ENCODE measurements at places on chromosomes 3 and 15.

DNA sequence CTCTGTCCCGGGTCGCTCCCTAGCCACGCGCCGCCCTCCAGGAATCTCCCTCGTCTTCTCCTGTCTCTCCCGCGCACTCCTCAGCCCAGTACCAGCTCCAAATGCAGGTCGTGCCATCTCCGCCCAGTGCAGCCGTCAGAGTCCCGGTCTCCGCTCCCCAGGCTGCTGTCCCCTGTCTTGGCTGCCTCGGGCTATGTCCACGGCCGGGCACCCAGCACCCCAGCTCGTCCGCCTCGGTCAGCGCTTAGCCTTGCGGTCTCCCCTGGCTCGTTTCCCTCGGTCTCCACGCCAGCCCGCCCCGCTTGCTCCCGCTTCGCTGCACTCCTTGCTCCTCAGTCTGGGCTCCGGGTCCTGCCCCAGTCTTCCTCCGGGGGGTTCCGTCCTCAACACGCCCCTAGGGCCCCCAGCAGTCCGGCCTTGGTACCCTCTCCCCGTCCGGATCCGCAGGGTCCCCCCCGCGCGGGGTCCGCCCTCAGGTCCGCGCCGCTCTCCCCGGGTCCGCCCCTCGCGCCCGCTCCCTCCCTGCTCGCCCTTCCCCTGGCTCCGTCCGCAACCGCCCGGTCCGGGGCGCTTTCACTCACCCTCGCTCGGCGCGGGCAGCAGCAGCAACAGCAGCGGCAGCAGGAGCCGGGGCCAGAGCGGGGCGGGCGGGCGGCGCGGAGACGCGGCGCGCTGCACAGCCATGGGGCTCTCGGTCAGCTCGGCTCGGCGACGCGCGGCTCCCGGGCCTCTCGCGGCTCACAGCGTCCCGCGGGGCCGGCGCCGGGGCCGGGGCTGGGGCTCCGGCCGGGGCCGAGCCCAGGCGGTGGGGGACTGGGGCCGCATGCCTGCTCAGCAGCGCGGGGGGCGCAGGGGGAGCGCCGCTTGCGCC is 462 bp downstream of the IGDCC3 start:
- no peak for DNase-seq

DNA sequence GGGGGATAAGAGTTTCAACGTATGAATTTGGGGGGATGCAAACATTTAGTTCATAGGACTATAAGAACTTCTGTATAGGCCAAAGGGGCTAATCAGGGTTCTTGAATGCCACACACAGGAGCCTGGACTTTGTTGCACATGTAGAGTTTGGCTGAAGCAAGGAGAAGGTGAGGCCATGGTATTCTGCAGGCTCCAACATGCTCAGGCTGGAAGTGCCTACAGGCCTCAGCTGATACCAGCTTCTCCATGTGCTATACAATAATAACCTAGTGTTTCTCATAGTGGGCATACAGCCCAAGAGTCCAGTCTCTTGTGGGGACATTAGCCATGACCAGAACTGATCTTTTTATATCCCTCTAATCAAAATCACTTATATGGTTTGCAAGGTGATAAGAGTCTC is 399.7 kb upstream of the MCTP2 start:
- DNase-seq: no peak

GRCh38 chr15:93816815-93817214 is 414.5 kb upstream of the MCTP2 start:
- no peak for DNase-seq

DNA sequence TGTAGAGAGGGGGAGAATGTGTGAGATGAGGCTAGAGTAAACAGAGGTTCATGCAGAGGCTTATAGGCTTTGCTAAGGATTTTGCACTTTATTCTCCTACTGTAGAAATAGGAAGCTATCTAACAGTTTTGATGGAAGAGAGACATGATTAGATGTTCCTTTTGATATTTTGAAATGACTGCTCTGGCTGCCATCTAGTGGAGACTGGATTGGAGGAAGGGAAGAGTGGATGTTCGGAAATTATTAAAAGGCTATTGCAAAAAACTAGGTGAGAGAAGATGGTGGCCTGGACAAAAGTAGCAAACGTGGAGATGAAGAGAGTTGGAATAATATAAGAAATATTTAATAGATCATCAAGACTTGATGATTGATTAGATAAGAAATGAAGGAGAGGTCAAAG is 42.2 kb downstream of the SYN2 start:
- no peak for DNase-seq

GRCh38 chr3:105362021-105362665 is 4.6 kb upstream of the ALCAM start:
- DNase-seq: no peak

GRCh38 chr15:42375252-42375651 is 16.0 kb downstream of the CAPN3 start:
- no peak for DNase-seq

DNA sequence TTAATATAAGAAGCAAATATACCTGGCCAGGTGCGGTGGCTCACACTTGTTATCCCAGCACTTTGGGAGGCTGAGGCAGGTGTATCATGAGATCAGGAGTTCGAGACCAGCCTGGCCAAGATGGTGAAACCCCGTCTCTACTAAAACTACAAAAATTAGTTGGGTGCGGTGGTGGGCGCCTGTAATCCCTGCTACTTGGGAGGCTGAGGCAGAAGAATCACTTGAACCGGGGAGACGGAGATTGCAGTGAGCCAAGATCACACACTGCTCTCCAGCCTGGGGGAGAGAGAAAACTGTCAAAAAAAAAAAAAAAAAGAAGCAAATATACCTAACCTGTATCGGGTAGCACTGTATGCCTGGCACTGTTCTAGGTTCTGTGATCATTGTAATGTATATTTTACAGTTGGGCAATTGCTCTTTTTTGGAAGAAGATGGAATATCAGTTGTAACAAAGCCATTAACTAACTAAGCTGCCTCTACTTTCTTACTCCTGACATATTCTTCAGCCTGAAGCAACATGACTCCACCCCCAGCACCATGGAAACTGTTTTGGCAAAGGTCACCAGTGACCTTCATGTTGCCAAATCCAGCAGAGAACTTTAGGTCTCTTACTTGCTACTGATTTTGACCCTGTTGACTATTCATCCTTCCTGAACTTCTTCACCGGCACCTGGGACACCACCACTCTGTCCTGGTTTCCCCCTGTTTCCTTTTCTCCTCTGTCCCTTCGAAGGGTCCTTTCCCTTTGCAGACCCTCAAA is 203.8 kb downstream of the RPLP1 start:
- DNase-seq: no peak

DNA sequence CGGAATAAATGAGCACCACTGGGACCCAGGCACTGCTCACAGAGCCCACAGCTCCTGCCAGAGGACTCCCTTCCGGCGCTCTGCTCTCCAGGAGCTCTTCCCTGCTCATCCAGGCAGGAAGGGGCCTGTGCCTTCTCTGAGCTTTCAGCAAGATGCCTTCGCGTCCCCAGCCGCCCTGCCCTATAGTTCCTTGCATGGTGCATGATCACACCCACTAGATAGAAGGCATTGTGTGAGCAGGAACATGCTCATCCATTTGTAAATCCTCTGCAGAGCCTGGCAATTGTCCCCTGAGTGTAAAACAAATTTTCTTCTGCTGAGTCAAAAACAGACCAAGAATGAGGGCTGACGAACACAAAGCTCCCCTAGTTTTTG is 181.6 kb downstream of the MEGF11 start:
- DNase-seq: no peak

DNA sequence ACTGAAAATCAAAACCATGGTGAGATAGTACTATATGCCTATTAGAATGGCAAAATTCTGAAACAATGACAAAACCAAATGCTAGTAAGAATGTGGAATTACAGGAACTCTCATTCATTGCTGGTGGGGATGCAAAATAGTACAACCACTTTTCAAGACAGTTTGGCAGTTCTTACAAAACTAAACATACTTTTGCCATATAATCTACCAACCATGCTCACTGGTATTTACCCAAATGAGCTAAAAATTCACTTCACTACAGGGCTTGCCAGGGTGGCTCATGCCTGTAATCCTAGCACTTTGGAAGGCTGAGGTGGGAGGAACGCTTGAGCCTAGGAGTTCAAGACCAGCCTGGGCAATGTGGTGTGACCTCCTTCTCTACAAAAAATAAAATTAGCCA is 40.0 kb downstream of the MYO9A start:
- DNase-seq: no peak

GRCh38 chr15:56028430-56028829 is 35.0 kb upstream of the NEDD4 start:
- DNase-seq: no peak

DNA sequence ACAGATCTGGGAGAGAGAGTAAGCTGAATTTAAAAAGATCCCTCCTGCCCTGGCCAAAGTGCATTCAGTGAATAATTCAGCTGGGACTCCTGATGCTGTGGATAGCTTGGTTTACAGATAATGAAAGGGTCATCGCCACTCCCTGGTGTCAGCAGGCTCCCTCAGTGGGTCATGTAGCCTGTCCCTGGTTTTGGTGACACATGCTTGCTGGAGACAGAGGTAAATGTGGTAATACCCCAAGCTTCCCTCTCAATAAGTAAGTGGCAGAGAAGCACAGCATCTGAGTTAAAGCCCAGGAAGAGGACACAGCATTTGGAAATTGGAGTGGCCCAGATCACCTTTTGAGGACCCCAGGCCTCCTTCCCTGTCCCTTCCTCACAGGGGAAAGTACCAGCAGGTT is 1.8 kb downstream of the TMEM115 start:
- DNase-seq: no peak

DNA sequence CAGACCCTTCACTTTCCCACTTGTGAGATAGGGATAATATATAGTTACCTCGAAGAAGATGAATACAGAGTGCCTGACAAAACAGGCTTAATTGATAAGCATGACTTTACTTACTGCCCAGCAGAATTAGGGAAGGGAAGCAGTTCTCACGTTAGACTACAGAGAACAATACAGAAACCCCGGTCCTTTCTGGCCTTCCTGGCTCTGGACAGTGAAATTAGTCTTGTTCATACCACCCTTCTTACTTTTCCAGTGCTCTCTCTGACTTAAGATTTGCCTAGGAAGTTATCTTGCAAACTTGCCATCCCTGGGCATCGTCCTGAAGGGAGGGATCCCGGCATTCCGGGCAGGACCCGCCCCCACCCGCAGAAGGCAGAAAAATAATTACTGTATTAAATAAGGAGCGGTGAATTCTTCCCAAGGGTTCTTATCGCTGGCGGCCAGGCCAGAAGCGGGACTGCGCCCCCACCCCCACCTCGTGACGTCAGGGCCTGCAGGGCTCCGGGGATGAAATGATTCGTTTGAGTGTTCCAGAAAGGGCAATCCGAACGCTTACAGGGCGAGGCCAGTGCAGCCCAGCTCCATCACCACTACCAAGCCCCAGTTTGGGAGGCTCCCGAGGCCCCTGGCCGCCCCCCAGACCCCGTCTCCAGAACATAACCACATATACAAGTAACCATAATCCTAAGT is 8.4 kb downstream of the SOX2 start:
- no peak for DNase-seq

- DNase-seq: no peak
Measured at GRCh38 chr3:61520966-61521628, 40.3 kb upstream of the PTPRG start.

GRCh38 chr15:36332301-36332700 is 247.1 kb upstream of the CDIN1 start:
- no peak for DNase-seq

DNA sequence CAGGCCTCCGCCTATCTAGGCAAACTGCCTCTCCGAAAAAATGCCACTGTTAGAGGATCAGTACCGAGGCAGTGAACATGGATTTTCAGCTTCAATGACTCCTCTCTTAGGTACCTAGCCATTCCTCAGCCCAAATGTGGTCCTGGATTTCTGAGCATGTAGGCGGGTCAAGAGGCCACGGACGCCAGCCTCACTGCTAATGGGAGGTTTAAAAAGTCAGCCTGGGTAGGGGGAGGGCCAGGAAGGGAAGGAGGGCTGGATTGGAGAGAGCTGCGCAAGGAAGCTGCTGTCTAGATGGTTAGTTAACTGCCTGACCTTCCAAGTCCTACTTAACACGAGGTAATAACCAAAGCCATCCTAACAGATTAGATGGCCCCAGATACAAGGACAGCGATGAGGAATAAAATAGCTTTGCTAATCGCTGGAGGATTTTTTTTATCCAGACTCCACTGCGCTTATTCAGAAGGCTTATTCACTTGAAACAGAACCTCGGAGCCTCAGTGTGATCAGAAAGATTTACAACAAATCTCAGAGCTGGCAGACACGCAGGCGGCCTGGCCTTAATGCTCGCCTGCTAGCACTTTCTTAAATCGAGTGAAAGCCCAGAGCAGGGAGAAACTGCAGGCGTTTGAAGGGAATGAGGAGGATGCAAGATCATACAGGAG is 34.3 kb downstream of the TLE3 start:
- no peak for DNase-seq

- no peak for DNase-seq
Measured at GRCh38 chr3:172268868-172269267, 179.4 kb downstream of the GHSR start.

GRCh38 chr3:175215833-175216232 is 356.7 kb downstream of the NAALADL2 start:
- no peak for DNase-seq

GRCh38 chr3:85737846-85738245 is 779.1 kb downstream of the CADM2 start:
- DNase-seq: no peak

GRCh38 chr15:90638963-90639362 is 78.2 kb upstream of the BLM start:
- no peak for DNase-seq

DNA sequence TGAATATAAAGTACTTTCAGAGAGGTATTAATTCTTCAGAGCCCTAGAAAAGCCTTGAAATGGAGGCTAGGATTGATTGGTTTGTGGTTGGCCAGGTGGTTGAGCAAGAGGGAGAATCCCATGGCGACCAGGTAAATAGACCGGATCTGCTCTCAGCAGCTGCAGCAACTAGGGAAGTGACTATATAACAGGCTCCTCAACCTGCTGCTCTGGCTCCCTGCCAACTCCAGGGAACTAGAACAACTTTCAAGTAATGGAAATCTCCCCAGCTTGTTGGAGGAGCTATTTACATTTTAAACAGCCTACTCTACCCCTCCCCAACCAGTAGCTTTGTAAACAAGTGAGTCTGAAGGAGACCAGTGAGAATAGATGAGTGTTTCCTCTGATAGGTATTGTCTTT is 121.8 kb upstream of the CADM2 start:
- no peak for DNase-seq
